Activated CD4-positive, alpha-beta T cell treated with anti-CD3 and anti-CD28 coated beads, Interleukin-2, amount 10 ng/mL, durations not matched to agents 24 days and 14 days (primary cell): ENCODE measurements at places on chromosomes 1 and 21.

GRCh38 chr1:248736977-248737376 lies 18.6 kb downstream of the LYPD8 start:
- H3K4me3 ChIP-seq, result no peak overlapping the region
- H3K4me1 ChIP-seq, result no peaks in the 10 kb centered on the region
- H3K36me3 ChIP-seq, result no peaks in the 10 kb centered on the region
- no peak for DNase-seq

- H3K4me3 ChIP-seq, result no peak overlapping the region
- no peaks in the 10 kb centered on the region for H3K27me3 ChIP-seq
- no peaks in the 10 kb centered on the region for H3K4me1 ChIP-seq
- no peaks in the 10 kb centered on the region for H3K36me3 ChIP-seq
- H3K27ac ChIP-seq, result no peak overlapping the region
- no peak for DNase-seq
Measured at GRCh38 chr1:201594575-201595245, 55.8 kb downstream of the NAV1 start.

DNA sequence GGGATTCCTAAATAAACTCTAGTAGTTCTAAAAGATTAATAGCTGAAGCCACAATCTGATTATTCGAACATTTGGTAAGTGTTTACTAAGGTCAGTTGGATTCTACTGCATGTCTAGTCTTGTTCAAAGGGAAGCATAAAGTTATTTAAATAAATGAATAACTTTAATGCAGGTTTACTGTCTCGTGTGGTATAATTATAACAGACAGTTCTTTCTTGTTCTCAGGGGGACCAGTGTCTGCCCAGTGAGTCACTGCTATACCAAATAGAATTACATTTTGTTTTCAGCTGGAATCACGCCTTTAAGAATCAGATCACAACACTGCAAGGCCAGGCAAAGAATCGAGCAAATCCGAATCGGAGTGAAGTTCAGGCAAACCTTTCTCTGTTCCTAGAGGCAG lies 45.1 kb downstream of the SMG7 start:
- H3K4me1 ChIP-seq, result peaks cover 21% of the 10 kb centered on the region
- H3K36me3 ChIP-seq, result peaks cover 42% of the 10 kb centered on the region
- no peak overlapping the region for H3K27ac ChIP-seq
- no peak for DNase-seq

GRCh38 chr1:153771261-153771660 lies 3.9 kb upstream of the SLC27A3 start:
- no peak overlapping the region for H3K4me3 ChIP-seq
- H3K4me1 ChIP-seq, result peaks cover 18% of the 10 kb centered on the region
- peaks cover 42% of the 10 kb centered on the region for H3K36me3 ChIP-seq
- DNase-seq, result no peak

- H3K4me3 ChIP-seq, result no peak overlapping the region
- H3K27me3 ChIP-seq, result no peaks in the 10 kb centered on the region
- no peak overlapping the region for H3K27ac ChIP-seq
- no peaks in the 10 kb centered on the region for H3K36me3 ChIP-seq
Measured at GRCh38 chr1:218755128-218755527, 410.0 kb downstream of the TGFB2 start.

DNA sequence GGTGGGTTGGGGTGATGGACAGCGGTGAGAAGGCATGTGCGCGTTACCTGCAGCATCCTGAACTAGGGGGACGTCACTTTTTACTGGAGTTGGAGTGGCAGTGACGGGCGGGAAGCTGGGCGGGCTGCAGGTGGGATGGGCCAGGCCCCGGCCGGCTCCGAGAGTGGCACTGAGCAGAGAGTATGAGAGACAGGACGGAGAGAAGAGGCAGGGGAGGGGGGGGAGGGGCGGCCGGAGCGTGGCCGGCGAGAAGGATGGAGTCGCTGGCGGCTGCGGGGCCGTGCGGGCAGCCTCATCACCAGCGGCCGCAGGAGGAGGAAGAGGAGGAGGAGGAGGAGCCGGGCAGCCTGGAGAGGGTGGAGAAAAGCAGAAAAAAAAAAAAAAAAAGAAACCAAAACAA lies 154.5 kb downstream of the CASZ1 start:
- H3K4me3 ChIP-seq, result no peak overlapping the region
- H3K4me1 ChIP-seq, result no peaks in the 10 kb centered on the region
- H3K36me3 ChIP-seq, result no peaks in the 10 kb centered on the region
- H3K27me3 ChIP-seq, result peaks cover 8% of the 10 kb centered on the region
- no peak for DNase-seq
- no peak overlapping the region for H3K27ac ChIP-seq

DNA sequence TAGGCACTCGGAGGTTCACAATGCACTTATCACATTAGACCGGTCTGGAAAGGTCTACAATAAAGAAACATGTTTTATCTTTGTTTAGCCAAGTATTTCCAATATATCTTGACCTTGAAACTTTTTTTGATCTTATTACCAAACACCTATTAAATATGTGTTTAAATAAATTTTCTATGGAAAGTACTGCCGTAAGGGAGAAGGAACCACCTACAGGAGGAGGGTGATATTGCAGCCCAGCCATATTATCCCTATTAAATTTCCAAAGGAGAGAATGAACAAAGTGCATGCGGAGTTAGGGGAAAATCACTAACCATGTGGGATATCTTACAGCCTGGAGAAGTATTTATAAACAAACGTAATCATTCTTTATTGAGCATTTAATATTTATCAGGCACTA lies 14.5 kb downstream of the BRINP2 start:
- H3K27me3 ChIP-seq, result peaks cover 17% of the 10 kb centered on the region
- no peaks in the 10 kb centered on the region for H3K36me3 ChIP-seq
- H3K4me3 ChIP-seq, result no peak overlapping the region
- H3K4me1 ChIP-seq, result peaks cover 9% of the 10 kb centered on the region
- DNase-seq, result no peak

DNA sequence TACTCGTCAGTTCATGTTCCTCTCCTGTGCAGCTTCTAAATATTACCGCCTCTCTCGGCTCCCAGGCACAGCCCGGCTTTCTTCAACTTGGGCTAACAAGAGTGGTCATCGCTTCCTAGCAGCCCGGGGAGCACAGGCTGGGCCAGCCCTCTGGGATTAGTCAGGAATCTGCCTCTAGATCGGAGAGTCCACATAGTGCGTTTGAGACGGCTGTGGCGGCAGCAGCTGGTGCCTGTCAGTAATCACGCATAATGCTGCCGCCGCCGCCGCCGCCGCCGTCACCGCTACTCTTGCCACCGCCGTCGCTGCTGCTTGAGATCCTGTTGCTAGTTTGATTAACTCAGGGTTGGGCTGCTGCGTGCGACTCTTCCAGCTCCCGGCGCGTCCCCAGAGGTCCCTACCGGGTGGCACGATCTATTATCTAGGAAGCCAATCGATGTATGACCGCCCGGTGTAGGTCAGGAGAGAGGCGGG lies at the start of gene RXRG:
RXRG (minus strand) TSS at position 230 of the 474 bp plus-strand sequence. CDS start 233 bp downstream, outside the sequence.
- H3K4me3 ChIP-seq, result no peak within 1 kb of the TSS
- H3K4me1 ChIP-seq, result peaks cover 3% of the 10 kb centered on the region
- peaks cover 39% of the 10 kb centered on the region for H3K27me3 ChIP-seq
- DNase-seq, result peak; percentile 67

DNA sequence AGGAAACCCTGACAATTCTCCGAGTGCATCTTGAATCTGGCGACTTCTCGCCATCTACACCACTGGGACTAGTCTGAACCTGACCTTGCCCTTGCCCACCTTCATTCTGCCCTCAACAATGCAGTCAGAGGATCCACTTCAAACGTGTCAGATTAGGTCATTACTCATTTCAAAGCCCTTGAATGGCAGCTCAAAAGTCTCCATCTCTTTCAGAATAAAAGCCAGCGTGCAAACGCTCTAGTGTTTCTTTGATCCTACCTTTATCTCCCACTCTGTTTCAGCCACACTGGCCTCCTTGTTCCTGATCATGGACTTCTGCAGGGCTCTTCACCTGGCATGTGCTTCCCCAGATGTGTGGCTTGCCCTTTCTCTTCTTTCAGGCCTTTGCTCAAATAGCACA lies 31.3 kb downstream of the SLC30A1 start:
- no peaks in the 10 kb centered on the region for H3K4me1 ChIP-seq
- no peaks in the 10 kb centered on the region for H3K36me3 ChIP-seq
- peaks cover 6% of the 10 kb centered on the region for H3K27me3 ChIP-seq
- no peak for DNase-seq
- no peak overlapping the region for H3K4me3 ChIP-seq

DNA sequence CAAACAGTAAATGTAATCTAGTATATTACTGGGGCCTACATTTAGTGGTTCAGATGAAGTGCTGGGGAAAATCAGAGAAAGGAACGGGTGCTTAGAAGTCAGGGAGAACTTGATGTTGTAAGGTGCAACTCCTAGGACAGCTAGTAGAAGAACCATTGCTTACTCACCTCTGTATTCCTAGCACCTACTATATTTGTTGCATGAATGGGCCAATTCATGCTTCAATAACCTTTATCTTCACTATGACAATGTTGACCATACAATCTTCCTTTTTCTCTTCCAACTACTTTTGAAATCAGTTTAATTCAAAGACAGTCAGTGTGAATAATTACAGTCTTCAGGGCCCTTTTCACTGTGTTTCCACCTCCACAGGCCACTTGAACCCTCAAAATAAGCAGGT lies 125.0 kb upstream of the DMRTA2 start:
- H3K4me1 ChIP-seq, result peaks cover 5% of the 10 kb centered on the region
- no peak for DNase-seq
- H3K4me3 ChIP-seq, result no peak overlapping the region
- no peaks in the 10 kb centered on the region for H3K36me3 ChIP-seq

DNA sequence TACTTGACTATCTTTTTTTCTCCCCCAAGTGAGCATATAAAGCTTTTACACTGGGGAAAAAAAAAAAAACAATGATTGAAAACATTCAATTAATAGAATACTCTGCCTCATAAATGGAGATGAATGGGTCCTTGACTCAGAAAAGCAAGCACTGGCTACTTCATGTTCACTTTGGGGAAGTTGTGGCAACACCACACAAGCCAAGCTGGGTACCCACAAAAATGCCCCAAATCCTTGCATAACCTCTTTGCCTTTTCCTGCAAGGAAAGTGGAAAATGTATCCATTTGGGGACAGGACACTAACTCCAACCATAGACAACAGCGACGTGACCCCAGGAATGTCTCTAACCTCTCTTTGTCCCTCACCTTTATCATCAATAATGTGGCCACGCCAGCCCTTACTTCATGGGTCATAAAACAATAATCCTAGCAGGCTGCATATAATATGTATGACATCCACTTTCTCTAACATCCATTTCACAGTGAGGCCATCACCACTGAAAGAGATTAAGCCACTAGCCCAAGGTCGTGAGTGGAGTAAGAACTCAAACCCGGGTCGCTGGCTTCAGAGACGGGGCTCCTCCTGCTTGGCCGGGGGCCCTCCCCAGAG lies 2.3 kb downstream of the ECE1 start:
- no peaks in the 10 kb centered on the region for H3K27me3 ChIP-seq
- H3K27ac ChIP-seq, result peak overlapping the region; percentile 39
- DNase-seq, result no peak
- peaks cover 28% of the 10 kb centered on the region for H3K36me3 ChIP-seq
- H3K4me1 ChIP-seq, result peaks cover 44% of the 10 kb centered on the region

- no peak for DNase-seq
- peaks cover 50% of the 10 kb centered on the region for H3K27me3 ChIP-seq
- peaks cover 4% of the 10 kb centered on the region for H3K4me1 ChIP-seq
Measured at GRCh38 chr1:202198366-202198724, 4.7 kb downstream of the LGR6 start.

DNA sequence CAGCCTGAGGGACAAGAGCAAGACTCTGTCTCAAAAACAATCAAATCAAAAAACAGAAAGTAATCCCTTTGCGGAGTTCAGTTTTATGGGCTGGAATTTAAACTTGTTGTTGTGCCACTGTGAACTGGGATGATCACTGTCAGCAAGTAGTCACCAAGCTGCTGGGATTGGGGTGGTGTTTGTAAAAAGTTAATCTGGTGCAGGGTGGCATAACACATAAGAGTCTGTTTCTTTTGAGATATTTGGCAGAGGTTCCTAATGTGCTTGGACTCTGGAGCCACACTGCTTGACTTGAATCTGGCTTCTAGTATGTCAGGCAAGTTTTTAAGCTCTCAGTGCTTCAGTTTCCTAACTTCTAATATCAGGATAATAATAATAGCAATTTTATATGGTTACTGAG lies 6.6 kb downstream of the CLIC4 start:
- no peaks in the 10 kb centered on the region for H3K27me3 ChIP-seq
- H3K27ac ChIP-seq, result no peak overlapping the region
- DNase-seq, result no peak
- no peak overlapping the region for H3K4me3 ChIP-seq
- peaks cover 21% of the 10 kb centered on the region for H3K4me1 ChIP-seq
- H3K36me3 ChIP-seq, result peaks cover 3% of the 10 kb centered on the region
